Activated naive CD8-positive, alpha-beta T cell treated with anti-CD3 and anti-CD28 coated beads for 36 hours (primary cell): ENCODE measurements at places on chromosomes 6 and 20.

DNA sequence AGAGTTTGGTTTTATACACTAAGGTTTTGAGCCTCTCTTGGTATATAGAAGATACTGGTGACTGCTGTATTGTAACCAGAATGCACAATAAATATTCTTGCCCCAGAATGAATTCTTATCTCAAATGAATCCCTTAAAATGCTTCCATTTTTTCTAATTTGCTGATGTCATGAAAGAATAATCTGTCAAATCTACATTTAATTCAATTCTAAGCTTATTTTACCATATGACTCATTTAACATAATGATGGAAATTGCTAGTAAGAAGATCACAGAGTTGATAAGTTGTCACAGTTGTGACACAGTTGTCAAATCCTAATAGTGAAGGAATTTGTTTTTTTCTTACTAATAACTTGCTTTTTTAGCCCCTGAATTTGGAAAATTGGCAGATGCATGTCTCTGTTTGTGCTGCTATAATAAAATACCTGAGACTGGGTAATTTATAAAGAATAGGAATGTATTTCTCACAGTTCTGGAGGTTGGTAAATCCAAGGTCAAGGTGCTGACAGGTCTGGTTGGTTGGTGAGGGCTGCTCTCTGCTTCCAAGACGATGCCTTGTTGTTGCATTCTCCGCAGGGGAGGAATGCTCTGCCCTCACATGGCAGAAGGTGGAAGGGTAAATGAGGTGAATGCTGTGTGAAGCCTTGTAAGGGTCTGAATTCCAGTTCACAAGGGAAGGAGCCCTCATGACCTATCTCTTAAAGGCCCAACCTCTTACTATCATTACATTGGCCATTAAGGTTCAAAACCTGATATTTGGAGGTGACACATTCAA is 4.7 kb downstream of the ECT2L start:
- DNase-seq, result no peak

DNA sequence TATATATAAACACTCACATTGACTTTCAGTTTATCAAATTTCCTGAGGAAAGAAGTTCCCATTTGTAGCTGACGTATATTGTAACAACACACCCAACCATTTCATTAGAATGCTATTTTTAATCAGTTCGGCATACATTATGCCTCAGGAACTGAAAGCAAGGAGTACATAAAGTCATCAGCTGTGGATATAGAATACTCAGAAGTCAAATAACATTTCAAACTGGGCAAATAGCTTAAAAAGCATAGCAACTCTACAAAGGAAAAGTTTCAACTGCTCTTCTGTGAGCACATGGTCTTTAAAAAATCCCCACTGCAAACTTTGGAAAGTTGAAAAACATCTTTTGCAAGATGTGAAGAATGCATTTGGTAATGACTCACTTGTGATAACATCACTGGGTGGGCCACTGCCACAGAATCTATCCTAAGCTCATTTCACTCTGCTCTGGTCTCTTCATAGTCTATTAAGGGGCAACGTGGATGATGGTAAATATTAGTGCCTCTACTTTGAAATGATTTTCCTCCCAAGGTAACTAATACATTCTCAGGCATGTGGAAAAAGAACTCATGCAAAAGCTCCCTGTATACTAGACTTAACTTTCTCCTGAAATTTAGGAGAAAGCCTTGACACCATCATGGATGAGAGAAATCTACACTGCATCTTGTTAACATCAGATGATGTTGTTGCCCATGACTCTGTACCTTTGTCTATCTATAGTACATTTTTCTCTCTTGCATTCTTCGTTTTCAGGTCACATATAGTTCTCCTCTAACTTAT is 49.2 kb downstream of the FYN start:
- no peak for DNase-seq

GRCh38 chr6:90610301-90610750 is 23.5 kb upstream of the MAP3K7 start:
- DNase-seq, result no peak

DNA sequence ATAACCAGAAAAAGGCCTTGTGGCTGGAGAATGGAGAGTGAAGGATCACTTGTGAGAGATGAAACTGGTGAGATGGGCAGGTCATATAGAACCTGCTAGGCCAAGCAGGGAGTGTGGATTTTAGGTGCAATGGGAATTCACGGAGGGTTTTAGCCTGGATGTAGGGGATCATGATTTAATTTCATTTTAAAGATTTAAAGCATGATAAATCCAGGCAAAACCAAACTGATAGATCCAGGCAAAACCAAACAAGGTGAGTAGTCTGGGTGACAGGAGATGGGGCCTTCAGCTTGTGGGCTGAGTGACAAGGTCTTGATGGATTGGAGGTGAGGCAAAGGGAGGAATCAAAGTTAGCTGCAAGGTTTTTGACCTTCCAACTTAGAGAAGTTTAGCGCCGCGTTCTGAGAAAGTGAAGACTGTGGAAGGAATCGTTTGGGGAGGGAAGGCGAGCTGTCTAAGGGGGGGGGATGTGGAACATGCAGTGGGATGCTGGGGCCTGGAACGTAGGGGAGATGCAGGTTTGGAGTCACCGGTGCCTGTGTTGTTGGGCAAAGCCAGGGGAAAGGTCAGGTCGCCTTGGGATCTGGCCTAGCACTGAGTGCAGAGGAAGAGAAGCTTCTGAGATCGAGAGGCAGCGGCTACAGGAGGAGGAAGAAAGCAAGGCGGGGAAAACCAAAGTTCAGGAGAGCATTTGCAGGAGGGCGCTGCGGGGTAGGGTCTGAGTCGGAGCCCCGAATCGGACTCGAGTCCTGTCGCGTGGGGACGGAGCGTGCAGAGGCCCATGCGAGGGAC is 1.3 kb upstream of the PLCG1 start:
- no peak for DNase-seq

DNA sequence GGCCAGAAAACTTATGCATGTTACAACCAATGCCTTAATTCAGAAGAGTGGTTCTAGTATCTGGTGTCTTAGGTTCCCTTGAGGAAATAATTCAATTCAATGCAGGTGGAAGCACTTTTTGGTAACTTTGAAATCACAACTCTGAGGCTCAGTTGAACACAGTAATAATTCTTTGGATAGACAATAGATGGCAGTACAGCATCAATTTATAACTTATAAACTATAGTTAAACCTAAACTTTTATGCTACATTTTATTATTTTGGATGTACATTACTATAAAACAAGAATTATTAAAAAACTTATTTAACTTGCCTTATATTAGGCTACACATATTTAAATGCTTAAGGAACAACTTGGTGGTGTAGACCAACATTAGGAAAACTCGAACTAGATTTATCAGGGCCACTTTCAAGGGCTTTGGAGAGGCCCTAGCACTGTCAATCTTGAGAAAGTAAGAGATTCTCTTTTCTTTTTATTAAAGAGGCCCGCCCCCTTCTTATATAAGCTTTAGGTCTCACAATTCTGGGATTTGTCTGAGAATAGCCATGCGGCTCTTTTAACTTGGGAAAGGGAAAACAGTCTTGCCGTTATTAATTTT is 85.9 kb downstream of the CRYBG1 start:
- DNase-seq, result no peak

DNA sequence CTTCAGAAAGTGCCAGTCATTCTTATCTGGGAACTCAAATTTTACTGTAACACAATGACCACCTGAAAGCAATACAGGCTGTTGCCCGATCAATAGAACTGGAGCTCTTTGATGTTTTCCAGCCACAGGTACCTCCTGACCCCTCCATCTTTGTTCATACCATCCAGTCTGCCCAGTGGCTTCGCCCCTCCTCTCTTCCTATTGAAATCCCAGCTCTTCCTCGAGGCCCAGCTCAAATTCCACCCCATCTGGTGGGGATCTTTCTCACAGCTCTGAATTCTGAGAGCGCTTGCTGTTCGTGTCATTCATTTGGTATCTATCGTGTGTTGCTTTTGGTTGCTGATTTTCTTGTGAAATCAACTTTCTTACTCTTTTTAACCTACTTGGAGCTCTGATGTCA is 87.9 kb upstream of the CNKSR3 start:
- DNase-seq, result no peak

DNA sequence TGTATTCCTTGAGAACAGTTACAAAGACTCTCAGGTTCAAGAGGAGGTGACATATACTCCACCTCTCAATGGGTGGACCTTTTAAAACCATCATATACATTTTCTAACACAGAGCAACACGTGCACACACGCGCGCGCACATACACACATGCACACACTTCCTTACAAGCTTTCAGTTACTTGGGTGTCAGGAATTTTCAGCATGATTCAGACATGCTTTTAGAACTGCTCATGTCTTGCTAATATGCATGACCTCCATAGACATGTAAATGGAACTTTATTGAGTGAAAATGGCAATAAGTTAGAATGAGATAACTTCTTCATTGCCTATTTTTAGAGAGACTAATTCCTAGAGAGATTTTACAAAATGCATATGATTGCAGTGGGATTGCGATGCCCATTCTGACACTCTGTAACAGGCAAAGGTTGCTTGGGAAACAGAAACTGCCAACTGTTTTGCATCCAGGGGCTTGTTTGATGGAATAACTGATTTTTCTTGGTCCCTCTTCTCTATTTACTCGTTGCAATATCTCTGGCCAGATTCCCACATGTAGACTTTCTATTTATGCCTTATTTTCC is 531.4 kb upstream of the RNF217 start:
- no peak for DNase-seq

GRCh38 chr6:52271852-52272460 is 12.6 kb downstream of the MCM3 start:
- no peak for DNase-seq
